ENCODE measurements at places on chromosomes 2 and 18.

DNA sequence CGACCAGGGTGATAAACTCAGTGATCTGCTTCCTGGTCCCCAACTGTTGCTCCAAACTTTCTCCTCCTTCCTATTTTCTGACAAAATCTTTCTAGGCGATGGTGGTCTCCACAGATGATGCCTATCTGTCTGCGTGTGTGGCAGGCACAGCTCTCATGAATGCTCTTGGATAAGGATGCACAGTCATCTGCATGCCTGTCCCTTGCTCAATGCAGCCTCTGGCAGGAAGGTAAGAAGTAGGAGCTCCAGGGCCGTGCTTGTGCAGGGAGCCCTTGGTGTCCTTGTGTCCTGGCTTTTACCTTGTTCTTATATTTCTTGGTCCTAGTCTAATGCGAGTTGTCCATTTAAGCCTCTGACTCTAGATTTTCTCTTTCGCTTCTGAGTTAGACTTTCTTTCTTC, 57.5 kb downstream of the INSIG2 start:
- DNase-seq, result no peak

GRCh38 chr2:123732563-123732962, 292.5 kb upstream of the CNTNAP5 start:
- no peak for DNase-seq

- peak; percentile 21 for DNase-seq
These were observed 1.3 kb downstream of the PTPRM start for GRCh38 chr18:7568426-7568825.

- peak; percentile 62 for DNase-seq
These were observed 175.7 kb downstream of the SOCS6 start for GRCh38 chr18:70464343-70465114.

DNA sequence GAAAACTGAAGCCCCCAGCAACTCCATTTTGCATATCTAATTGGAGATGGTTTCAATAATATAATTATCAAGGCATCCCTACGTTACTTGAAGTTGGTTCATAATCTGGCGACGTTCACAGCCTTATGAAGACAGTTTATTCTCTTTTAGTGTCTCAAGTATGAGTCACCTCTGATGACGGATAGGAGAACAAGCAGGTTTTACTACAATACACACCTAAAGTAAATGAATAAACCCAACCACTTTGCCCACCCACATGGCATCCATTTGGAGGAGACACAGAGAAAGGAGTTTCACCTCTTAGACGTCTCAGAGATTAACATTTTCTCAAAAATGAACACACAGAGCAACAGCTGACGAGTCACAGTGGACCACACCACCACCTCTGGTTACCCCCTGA, 40.8 kb downstream of the BCL11A start:
- no peak for DNase-seq

DNA sequence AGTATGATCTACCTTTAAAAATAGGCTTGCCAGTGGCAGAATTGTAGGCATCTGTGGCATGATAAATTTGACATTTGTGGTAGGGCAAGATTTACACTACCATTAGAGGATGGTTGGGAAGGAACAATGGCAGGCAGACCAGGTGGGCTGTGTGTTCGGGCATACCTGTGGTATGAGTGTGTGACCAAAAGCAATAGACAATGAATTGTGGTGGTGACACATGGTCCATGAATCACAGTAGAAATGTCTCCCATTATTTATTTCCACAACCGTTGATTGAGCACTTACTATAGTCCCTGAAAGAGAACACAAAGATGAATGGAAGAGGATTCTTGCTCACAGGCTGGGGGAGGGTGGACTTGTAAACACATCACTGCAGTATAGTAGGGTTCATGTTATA, 29.9 kb upstream of the RUFY4 start:
- no peak for DNase-seq

GRCh38 chr2:186709529-186710450, 15.9 kb downstream of the FAM171B start:
- no peak for DNase-seq

DNA sequence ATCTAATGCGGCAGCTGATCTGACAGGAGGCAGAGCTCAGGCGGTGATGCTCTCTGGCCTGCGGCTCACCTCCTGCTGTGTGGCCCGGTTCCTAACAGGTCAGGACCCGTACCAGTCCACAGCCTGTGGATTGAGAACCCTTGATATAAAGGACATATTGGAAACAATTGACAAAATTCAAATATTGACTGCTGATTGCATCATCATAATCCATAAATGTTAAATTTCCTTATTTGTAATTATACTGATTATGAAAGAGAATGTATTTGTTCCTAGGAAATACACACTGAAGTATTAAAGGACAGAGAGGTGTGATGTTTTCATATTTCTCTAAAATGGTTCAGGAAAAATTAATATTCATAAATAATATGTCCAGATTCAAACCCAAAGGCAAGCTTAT, 63.8 kb upstream of the SRD5A2 start:
- no peak for DNase-seq

GRCh38 chr18:27298214-27298804, 113.2 kb upstream of the CHST9 start:
- peak; percentile 27 for DNase-seq

- DNase-seq, result no peak
These were observed 1195.7 kb upstream of the ZEB2 start for GRCh38 chr2:145715601-145716000.

DNA sequence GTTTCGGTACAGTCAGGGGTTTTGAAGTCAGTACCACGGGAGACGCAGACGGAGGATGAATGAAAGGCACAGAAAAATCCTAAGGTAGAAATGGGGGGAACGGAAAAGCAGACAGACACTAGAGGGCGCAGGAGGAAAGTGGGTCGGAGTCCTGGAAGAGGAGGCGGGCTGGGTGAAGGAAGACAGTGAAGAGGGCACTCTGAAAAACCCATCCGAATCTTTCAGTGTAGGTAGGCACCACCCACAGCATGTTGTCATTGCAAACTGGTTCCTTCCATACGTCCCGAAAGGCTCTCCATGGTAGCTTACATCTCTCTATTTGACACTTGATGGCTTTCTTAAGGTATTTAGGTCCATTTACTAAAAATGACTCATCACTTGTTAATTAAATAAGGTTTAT, 18.5 kb upstream of the ZNF236 start:
- peak; percentile 57 for DNase-seq

DNA sequence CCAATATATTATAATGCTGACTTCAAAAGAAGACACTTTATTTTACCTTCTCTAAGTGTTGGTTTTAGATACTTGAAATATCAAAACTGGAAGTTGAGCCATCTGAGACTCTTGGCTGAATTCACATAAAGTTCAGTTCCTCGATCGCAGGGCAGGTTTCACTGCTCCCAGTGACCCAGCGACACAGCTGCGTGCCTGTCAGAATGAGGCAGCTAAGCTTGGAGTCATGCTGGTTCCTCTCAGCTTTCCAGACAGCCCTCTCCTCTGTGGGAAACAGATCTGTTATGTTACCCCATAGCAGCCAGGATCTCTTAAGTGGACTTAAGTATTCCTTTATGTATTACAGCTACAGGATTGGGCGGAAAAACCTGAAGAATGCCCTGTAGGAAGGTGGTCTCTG, 142.8 kb upstream of the ALPP start:
- peak; percentile 24 for DNase-seq

DNA sequence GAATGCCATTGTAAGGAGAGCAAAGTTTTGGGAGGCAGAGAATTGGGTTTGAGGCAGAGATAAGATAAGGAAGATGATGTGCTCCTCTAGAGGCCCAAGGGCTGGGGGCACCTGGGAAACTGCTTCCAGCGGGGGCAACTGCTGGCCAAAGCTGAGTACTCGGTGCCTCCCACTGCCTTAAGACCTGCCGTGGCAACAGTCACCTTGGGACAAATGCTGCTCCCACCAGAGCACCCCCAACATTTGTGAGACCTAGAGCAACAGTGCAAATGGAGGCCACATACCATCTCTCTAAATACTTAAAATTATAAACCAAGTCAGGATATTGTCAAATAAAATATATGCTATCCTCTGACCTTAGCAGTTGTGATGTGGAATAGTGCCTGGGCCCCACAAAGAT, 127.1 kb downstream of the CAPN13 start:
- no peak for DNase-seq

GRCh38 chr2:85806358-85807118, 52.7 kb downstream of the ATOH8 start:
- DNase-seq, result no peak

GRCh38 chr18:27991391-27991790, 185.5 kb downstream of the CDH2 start:
- DNase-seq, result no peak

- DNase-seq, result no peak
These were observed 49.2 kb downstream of the MYCN start for GRCh38 chr2:15989559-15989958.

- no peak for DNase-seq
These were observed 1.3 kb upstream of the BZW1 start for GRCh38 chr2:200810252-200810997.

DNA sequence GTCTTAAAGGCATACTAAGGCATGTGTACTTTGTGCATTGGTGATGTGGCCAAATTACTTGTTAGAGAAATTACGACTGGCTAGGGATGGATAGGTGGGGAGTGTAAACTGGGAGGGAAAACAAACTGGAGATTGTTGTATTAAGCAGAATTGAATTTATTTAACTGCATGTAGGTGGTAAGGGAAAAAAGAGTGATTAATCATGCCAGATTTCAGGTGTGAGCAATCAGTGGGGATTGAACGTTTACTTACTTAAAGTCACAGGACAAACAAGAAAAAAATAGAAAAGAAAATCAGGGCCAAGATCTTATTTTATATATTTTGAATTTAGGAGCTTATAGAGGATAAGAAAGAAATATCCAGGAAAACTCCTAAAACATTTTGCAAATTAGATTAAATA, 88.6 kb downstream of the GULP1 start:
- no peak for DNase-seq

DNA sequence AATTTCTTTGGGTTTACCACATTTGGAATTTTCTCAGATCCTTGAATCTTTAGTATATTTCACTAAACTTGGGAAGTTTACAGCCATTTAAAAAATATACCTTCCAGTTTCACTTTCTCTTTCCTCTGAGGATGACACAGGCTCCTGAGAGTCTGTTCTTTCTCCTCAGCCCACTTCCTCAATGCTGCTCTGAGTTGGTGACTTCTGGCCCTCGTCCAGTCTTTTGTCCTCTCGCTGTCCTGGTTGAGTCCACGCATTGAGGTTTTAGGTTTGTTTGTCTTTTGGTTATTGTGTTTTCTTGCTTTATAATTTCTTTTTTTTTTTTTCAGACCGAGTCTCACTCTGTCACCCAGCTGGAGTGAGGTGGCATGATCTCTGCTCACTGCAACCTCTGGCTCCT, 40.7 kb upstream of the GALR1 start:
- DNase-seq, result no peak

- no peak for DNase-seq
These were observed 695.9 kb upstream of the LRRTM4 start for GRCh38 chr2:78218066-78218465.

DNA sequence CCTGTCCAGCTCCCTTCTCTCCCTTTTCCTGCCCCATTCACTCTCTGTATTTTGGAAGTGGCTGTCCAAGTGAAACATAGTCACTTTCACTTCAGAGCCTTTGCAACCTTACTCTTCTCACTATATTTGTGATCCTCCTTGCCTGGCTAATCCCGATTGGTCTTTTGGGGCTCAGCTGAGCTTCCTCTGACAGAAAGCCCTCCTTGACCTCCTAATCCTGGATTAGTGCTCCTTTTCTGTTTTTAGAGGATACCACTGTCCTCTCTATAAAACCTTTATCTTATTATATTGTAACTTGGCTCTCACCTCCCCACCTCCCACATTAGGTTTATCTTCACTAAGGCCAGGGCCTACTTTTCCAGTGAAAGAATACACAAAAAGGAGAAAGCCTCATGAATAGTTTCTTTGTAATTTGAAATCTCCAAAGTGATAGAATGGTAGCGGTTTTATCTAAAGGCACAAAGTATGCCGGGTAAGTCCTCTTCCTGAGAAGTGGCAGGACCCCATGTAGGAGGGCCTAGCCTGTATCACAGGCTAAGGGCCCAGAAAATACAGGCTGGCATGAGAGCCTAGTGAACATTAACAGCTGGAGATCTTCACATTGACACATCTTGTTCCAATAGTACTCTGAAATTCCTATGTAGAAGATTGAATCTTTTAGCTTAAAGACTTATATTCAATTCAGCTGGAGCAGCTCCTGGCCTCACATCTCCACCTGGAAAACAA, 83.1 kb upstream of the GAREM1 start:
- no peak for DNase-seq

GRCh38 chr2:105383432-105384166, 15.3 kb downstream of the FHL2 start:
- no peak for DNase-seq

GRCh38 chr2:9980520-9980919, 29.0 kb downstream of the GRHL1 start:
- no peak for DNase-seq

DNA sequence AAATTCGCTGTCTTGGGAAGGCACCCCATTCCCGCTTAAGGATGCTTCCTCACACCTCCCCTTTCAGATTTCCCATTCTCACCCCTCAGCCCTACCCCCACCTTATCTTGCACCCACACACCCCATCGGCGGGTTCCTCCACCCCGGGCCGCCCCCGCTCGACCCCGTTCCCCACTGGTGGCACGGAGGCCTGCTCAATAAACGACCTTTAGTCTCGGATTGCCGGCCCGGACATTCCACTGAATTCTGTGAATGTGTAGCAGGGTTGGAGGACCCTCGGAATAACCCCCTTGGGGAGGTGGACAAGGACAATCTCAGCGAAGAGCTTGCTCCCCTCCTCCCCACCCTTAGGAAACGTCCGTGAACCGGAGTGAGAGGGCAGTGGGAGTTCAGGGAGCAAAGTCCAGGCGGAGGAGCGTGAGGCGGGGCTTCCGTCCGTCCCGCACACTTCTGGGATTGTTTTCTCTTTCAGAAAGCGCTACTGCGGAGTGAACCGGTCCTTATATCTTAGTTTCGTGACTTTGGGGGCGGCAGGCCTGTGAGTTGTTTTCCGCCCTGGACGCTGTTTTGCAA, 2.8 kb upstream of the LBX2 start:
- peak; percentile 23 for DNase-seq

- DNase-seq, result no peak
These were observed 159.6 kb downstream of the AFF3 start for GRCh38 chr2:99982744-99983143.

DNA sequence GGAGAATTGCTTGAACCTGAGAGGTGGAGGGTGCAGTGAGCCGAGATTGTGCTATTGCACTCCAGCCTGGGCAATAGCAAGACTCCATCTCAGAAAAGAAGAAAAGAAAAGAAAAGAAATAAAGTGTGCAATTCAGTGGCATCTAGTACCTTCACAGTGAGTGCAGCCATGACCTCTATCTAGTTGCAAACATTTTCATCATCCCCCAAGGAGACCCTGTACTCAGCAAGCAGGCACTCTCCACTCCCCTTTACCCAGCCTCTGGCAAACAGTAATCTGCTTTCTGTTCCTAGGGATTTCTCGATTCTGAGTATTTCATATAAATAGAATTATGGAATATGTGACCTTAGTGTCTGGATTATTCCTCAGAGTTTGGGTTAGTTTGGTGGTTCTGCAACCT, 130.4 kb upstream of the ARL4C start:
- no peak for DNase-seq

All from HEK293T (cell line).